ENCODE measurements at places on chromosomes 12 and 14. TPM values are rescaled to one million over a fixed set of nuclear protein-coding genes. Genes with fewer than 3 reads are reported as not detected.

DNA sequence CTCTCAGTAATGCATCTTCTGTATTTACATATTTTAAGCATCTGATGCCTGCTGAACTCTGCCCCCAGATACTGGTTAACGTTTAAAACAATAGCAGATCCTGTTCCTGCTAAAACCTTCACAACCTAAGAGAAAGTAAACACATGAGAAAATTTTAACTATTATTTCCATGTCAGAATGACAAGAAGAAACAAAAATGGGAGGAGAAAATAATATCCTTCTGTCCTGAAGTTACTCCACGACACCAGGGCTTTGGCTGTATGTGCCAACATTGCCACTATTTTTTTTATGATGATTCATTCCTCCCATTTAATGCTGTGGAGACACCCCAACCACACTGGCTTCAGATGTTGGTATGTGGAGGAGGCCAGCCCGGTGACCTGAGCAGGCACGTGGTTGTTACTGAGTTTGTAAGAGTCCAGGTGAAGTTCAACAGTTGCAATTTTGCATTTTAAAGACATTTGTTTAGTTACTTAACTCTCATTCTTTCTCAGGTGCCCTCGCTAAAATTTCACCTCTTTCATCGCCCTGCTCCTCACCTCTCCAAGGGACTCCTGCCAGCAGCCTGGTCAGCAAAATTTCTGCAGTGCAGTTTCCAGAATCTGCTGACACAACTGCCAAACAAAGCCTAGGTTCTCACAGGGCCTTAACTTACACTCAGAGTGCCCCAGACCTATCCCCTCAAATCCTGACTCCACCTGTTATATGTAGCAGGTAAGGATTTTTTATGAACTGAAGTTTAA, 65.5 kb upstream of the SLCO1C1 start:
- no peak overlapping the region for H3K27ac ChIP-seq
- H3K4me1 ChIP-seq = no peaks in the 10 kb centered on the region
- H3K36me3 ChIP-seq = no peaks in the 10 kb centered on the region
- H3K27me3 ChIP-seq = no peaks in the 10 kb centered on the region

- no peak overlapping the region for H3K27ac ChIP-seq
- no peak overlapping the region for H3K4me3 ChIP-seq
- H3K4me1 ChIP-seq = no peaks in the 10 kb centered on the region
- DNase-seq = no peak
These were observed 22.0 kb upstream of the SNRPF start for GRCh38 chr12:95836630-95837239.

DNA sequence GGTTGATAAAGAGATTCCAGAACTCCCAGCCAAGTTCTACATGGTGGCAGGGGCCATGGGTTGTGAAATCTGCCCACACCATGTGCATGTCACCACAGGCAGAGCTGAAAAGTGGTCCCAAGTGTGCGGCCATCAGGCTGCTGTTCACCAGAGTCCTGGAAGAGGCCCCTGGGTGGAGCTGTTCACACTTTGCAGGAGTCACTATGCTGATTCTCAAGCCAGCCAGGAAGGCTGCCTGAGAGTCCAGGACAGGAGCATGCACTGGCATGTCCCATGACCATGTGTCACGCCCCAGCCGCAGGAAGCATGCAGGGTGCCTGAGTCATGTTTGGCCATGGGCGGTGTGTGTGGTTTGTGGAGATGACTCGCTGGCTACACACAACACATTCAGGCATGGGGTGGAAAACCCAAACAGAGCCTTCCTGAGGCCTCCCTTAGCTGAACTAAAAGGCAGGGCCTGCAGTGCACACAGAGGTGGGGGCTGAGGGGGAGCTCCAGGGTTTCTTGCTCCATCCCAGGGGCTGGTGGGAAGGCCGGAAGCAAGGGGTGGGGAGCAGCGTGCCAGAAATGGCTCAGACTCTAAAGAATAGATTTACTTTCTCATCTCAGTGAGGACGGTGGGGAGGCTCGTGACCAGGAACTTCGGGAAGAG, 19.4 kb downstream of the ABCB9 start:
- no peaks in the 10 kb centered on the region for H3K36me3 ChIP-seq
- no peaks in the 10 kb centered on the region for H3K27me3 ChIP-seq
- peak overlapping the region; percentile 23 for H3K27ac ChIP-seq
- peaks cover 60% of the 10 kb centered on the region for H3K4me1 ChIP-seq
- no peak overlapping the region for H3K4me3 ChIP-seq
- peak; percentile 84 for DNase-seq

DNA sequence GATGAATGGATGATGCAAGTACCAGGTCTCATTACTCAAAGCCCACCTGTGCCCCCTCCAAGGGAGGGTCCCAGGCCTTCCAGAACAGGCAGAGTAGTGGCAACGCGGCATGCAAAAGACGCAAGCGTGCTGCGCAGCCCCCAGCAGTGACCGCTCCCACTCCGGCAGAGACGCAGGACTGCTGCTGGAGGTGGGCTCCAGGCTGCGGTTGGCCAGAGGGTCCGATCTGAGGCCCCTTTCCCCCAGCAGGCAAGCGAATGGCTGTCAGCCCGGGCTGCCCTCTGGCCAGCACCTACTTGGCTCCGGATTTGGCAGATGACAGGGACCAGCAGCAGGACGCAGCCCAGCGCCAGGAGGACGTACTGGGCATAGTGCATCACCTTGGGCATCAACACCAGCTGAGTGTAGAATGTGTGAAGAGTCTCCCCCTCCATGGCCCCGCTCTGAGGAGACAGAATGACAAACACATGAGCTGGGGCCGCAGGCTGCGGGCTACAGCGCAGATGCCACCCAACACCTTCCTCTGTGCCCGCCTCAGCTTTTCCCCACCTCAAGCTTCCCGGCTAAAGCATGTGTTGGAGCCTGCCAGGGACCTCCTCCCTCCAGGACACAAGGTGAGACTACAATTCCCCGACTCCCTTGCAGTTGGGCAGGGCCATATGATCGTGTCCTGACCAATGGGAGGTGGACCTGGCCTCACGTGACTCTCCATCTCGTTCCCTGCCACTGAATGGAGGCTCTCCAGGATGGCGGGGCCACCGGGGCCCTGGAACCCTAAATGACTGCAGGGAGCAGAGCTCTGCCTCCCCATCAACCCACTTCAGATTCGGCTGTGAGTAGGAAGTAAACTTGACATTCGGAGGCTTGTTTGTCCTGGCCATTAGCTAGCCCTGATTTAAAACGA, 77.4 kb downstream of the SCARB1 start:
- DNase-seq = no peak
- H3K4me1 ChIP-seq = no peaks in the 10 kb centered on the region
- H3K36me3 ChIP-seq = no peaks in the 10 kb centered on the region
- no peaks in the 10 kb centered on the region for H3K27me3 ChIP-seq

TESPA1 gene
- 39.9 TPM for total RNA-seq

CCDC92 gene
- total RNA-seq = 39.1 TPM

KCNK13 gene
- not detected for total RNA-seq

Data from natural killer cell (primary cell).